ENCODE measurements at places on chromosomes 16 and 17.
A peak's percentile ranks its signal among the peaks of the same experiment; 100 is the strongest.

DNA sequence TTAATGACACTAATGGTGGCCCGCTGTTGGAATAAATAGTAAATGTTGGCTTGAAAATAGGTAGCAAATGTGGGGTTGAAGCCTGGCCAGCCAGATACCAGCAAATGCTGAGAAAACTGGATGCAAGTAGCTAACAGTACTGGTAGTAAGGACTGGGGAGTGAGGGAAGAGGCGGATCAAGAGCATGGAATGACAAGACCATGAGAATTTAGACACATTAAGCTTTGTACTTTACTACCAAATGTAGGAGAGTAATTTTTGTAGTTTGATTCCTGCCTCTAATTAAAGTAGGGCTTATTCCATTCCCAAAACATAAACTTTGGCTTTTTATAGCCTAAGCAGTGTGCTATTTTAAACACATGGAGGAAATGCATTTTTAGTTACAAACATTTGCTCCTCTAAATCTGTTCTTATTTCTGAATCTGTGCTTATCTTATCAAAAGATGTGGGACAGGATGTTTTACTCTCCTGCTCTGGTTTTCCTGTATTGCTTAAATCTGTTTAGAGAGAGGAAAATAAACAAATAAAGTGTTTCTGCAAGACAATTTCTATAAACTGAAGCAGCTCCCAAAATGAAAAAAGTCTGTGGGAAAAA lies 44.1 kb downstream of the CFDP1 start:
- DNase-seq: no peak

- DNase-seq: no peak
Measured at GRCh38 chr16:65658787-65659220, 536.9 kb upstream of the CDH11 start.

- no peak for DNase-seq
Measured at GRCh38 chr16:78529881-78530280, 430.4 kb downstream of the WWOX start.

DNA sequence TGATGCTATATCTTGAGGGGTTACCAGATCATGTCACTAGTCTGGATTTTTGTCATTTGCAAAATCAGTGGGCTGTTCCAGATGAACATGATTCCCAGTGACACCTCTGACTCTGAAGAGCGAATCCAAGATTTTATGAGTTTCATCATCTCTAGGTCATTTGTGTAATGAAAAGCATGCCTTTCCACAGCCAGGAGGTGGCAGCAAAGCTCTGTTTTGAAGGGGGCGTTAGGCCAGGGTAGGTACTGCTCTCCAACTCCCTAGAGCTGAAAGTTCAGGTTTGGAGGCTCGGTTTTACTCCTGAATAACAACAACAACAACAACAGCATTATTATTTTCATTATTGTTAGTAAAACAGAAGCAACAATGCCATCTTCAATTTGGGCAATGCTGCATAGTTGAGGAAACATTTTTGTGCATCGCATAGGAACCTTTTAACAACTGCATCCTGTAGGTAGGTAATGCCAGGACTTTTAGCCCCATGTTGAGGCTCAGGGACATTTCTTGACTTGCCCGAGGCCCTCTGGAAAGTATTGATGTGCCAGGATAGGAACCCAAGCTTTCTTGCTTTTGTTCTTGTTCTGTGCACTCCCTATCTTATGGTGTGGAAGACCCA lies 77.0 kb downstream of the MYH13 start:
- DNase-seq: peak; percentile 37

DNA sequence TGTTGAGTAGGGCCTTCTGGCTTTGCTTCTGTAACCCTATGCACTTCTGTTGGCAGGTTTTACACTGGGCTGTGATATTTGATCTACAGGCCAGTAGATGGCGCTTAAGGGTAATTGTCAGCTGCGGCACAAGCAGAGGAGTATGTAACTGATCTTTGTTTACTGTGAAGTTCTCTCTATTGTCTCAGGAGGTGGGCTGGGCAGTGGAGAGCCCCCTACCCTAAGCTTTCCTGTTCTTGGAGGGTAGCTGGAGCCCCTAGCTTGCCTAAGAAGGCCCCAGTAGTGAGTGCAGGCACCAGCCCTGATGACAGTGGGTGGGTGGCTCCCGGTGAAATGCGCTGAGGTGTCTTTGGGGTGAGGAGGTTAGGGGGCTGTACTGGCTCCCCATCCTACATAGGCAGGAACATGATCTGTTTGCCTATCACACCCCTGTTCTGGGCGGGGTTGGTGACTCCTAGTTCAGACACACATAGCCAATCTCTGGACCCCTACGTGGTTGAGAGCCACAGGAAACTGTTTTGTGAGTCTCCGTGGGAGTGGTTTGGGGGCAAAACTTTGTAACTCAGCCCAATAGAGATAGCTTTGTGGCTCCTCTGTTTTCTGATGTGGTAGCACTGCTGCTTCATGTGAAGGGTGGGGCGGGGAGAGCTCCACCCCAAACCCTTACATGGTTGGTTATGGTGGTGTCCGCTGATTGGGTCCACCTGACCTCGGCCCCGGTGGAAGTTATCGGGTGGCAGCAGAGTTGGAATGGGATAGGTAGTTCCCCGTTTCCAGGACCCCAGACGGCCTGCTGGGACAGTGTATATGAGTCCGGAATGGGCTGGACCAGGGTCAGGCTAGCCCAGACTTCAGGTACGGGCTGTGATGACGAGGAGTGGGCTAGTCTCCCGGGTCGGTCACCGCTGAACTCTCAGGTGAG lies 60.4 kb downstream of the SLFN11 start:
- DNase-seq: peak; percentile 68

GRCh38 chr16:49203361-49203760 lies 78.3 kb downstream of the CBLN1 start:
- DNase-seq: no peak

DNA sequence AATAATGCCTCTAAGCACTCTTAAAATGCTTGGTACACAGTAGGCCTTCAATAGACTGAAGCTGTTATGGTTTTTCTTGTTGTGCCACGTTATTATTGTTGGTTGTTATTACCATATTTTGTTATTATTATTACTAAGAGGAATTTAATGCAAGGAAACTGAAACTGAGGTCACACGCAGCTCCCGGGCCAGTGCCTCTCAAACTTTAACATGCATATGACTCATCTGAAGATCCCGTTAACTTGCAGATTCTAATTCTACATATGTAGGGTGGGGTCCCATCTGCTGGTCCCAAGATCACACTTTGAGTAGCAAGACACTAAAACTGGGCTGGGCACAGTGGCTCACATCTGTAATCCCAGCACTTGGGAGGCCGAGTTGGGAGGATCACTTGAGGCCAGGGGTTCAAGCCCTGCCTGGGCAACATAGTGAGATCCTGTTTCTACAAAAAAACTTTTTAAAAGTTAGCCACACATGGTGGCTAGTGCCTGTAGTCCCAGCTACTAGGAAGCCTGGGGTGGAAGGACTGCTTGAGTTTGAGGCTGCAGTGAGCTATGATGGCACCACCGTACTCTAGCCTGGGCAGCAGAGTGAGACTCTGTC lies 888 bp downstream of the ACSM5 start:
- no peak for DNase-seq

GRCh38 chr17:9924735-9925191 lies 19.7 kb upstream of the RCVRN start:
- peak; percentile 2 for DNase-seq

GRCh38 chr16:88716601-88717001 lies 10.3 kb downstream of the CTU2 start:
- DNase-seq: no peak

DNA sequence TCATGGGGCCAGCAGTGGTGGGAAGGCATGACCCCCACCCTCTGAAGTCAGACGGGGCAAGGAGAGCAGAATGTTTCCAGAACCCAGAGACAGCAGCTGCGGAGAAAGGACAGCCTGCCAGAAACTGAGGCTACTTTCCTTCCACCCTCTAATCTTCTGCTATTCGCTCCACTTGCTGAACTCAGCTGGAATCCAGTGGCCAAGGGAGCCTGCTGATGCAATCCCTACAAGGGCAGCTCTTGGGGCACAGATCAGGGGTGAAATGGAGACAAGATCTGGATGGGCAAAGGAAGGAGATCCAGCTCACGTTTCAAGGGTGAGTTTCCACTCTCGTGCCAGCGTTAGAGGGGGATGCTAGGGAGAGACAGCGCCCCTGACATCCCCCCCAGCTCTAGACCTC lies 479.1 kb downstream of the SLC39A11 start:
- no peak for DNase-seq

GRCh38 chr17:57902800-57903759 lies 52.1 kb downstream of the CUEDC1 start:
- no peak for DNase-seq

- DNase-seq: no peak
Measured at GRCh38 chr16:11183035-11183812, 72.8 kb downstream of the SOCS1 start.

- no peak for DNase-seq
Measured at GRCh38 chr17:66716236-66717026, 118.5 kb upstream of the CACNG5 start.

DNA sequence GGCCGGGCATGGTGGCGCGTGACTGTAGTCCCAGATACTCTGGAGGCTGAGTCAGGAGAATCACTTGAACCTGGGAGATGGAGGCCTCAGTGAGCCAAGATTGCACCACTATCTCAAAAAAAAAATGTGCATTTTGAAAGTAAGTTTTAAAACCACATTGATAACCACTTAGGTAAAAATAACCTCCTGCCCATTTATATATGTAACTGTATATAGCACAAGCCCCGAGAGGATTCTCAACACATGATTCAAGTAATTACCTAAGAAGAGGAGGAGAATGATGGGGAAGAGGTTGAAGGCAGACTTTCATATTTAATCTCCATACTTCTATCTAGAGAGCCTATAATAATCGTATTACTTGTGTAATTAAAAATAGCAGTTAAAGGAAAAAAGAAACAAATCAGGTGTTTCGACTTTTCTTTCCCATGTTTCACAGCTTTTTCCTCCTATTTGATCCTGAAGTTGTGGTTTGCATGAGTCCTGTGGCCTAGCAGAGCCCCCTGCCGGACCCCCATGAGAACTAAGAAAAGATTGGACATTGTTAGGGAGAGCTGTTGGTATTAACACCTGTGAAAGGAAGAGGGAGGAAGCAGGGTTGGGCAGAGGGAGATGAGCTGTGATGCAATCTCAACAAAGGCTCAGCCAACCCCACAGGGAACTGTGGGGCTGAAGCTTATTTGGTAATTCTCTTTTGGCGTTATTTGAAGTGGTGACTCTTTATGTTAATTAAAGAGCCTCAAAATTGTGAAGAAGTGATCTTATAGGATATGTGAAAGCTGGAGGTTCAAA lies 22.1 kb downstream of the PMFBP1 start:
- no peak for DNase-seq

GRCh38 chr17:57463103-57463885 lies 207.0 kb downstream of the MSI2 start:
- peak; percentile 89 for DNase-seq

GRCh38 chr17:81442791-81443190 lies 47.5 kb downstream of the BAHCC1 start:
- DNase-seq: no peak

- DNase-seq: no peak
Measured at GRCh38 chr17:51770027-51770759, 388.3 kb downstream of the CA10 start.

GRCh38 chr17:47730681-47731080 lies 2.4 kb upstream of the TBX21 start:
- no peak for DNase-seq

- peak; percentile 50 for DNase-seq
Measured at GRCh38 chr17:76909971-76910760, 42.0 kb downstream of the MGAT5B start.

DNA sequence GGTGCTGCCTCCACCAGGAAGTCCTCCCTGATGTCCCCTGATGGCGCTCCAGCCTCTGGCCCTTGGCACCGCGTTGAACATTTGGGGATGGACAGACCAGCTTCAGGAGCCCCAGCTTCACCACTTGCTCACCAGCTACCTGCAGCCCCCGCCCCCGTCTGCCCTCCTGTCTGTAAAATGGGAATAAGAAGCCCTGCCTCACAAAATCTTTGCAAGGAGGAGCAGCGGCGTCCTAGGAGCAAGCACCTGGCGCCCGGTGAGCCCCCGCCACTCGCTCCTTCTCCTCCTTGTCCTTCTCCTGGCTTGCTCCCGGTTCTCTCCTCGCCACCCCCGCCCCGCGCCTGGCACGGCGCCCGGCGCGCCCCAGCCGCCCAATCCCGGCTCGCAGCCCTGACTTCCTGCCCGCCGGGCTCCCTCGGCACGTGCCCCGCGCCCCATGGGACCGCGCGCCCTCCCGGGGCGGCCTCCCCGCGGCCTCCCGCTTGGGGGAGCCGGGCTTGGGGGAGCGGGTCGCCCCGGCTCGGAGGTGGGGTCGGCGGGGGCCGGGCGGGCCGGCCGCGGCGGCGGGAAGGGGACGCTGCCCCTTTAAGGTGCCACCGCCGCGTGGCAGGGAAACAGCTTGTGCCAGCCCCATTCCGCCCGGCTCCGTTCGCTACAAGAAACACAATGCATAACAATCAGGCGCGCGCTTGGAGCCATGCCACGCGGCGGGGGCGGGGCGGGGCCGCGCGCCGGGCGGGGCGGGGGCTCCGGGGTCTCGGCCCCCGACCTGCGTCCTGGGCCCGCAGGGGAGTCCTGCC lies 9.1 kb upstream of the PPP1R1B start:
- peak; percentile 66 for DNase-seq

DNA sequence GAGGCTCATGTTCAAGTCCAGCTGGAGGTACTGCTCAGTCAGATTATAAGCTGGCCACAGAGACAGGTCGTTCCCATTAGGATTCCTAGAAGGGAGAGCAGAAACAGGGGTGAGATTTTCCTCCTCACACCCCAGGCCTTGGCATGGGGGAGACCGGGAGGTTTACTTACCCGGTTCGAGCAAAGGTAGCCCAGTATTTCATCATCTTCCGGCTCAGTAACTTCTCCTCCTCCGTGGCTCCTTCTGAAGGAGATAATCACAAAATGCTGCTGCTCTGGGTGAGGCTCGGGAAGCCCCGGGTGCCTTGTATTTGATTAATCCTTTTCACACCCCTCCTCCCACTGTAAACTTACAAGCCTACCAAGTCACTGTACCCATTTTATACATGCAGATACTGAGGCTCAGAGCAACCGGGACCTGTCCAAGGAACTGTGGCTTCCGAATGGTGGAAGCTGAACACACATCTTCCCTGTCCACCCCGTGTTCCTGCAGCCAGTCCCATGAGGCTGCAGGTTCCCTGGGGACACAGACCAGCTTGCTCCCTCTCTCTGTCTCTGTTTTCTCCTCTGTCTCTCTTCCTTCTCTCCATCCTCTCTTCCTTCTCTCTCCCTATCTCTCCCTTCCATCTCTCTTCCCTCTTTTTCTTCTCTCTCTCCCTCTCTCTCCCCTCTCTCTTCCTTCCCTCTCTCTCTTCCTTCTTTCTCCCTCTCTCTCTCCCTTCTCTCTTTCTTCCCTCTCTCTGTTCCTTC lies 13.9 kb upstream of the CES1 start:
- DNase-seq: no peak

- DNase-seq: no peak
Measured at GRCh38 chr17:4607261-4607741, 23.0 kb downstream of the SMTNL2 start.

DNA sequence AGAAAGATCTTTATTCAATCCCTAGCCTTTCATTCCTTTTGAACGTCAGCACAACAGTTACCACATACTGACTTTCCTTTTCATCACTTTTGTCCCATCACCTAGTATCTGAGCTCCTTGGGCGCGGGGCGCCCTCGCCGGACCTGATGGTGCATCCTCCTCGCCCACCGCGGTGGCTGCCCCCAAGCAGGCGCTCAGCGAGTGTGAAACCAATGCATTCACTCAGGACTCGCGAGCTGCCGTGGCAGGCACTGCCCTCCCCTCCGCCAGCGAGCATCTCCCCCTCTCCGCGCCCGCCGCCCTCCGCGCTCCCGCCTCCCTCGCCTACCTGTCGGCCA lies 756 bp downstream of the KLHL11 start:
- no peak for DNase-seq
